ENCODE measurements at places on chromosomes 16 and 17.
A peak's percentile ranks its signal among the peaks of the same experiment; 100 is the strongest.

- no peak for DNase-seq
Measured at GRCh38 chr17:64984851-64985521, 65.7 kb upstream of the LRRC37A3 start.

DNA sequence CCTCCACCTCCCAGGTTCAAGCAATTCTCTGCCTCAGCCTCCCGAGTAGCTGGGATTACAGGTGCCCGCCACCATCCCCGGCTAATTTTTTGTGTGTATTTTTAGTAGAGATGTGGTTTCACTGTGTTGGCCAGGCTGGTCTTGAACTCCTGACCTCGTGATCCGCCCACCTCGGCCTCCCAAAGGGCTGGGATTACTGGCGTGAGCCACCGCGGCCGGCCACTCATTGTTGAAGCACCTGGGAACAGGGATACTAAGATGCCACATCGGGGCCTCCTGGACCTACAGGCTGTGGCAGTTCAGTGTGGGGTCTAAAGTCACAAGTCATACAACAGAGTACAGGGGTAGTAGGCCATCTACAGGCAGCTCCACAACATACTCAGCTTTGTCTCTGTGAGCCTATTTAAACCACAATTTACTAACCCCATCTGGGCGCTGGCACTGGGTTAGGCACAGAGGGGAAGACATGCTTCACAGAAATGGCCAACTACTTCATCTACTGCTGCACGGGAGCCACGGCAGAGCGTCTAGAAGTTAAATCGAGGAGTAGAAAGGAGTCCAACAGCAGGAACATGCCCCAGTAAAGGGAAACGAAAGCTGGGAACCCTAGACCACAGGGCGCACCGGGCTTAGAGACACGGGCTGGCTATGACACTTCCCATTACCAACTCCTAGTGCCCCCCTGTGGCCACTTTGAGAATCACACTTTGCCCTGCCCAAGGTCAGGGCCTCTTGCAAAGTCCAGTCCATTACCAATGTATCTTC lies 4.3 kb downstream of the VAMP2 start:
- peak; percentile 92 for DNase-seq

GRCh38 chr17:77840513-77841165 lies 117.9 kb upstream of the TNRC6C start:
- no peak for DNase-seq

DNA sequence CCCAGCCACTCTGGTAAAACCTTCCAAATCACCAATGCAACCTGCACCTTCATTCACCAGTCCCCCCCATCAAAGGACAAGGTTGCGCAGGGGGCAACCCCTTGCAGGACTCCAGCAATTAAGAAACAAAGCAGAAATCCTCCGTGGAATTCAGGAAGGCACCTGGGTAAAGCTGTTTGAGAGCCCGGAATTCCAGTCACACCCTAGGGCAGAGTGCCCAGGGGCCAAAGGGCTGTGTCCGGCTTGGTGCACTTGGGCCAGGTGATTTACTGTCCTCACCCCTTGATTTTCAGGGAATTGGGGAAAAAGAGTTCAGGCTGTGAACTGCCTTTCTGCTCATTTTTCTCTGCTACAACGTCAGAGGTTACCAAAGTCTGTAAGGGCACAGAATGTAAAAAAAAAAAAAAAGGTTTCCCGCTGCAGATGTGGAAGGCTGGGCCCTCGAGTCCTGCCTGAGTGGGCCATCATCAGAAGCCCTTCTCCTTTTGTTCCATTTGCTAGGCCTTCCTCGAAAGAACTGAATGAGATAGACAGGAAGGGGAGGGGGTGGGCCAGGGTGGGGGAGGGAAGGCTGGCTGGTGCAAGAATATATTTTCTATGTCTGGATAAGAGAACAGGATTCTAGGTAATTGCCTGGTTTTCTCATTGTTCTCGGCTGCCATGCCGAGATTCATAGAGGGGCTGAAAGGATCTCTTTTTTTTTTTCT lies 266.5 kb upstream of the PSMD7 start:
- DNase-seq, result no peak

DNA sequence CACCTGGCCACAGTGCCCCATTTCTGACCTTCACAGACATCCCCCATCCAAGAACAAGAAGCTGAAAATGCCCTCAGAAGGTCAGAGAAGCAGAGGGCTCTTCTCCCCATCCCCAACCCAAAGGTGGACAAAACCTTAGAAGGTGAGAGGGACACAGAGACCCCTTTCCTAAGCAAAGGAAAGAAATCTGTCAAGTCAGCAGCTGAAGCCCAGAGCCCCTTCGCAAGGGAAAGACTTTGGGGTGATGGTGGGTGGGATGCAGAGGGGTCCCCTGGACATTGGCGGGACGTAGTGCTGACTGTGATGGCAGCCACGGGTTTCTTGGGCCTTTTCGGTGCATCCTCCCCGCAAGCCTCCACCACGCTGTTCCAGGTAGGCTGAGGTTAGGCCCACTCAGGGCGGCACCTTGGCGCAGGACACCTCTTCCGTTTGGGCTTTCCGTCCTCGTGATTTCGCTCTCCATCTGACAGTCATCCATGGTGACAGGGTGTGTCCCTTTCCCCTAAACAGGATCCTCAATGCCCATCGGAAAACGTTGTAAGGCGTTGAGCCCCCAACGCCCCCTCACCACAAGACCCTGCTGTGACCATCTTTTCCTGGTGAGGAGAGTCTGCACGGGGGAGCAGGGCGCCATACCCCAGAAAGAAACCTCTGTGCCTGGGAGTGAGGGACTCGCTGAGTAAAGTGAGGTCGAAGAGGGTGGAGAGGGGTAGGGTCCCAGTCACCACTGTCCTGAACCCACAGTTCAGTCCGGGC lies 10.7 kb upstream of the GSDMA start:
- no peak for DNase-seq

GRCh38 chr16:28324235-28324886 lies 32.0 kb downstream of the SBK1 start:
- no peak for DNase-seq

DNA sequence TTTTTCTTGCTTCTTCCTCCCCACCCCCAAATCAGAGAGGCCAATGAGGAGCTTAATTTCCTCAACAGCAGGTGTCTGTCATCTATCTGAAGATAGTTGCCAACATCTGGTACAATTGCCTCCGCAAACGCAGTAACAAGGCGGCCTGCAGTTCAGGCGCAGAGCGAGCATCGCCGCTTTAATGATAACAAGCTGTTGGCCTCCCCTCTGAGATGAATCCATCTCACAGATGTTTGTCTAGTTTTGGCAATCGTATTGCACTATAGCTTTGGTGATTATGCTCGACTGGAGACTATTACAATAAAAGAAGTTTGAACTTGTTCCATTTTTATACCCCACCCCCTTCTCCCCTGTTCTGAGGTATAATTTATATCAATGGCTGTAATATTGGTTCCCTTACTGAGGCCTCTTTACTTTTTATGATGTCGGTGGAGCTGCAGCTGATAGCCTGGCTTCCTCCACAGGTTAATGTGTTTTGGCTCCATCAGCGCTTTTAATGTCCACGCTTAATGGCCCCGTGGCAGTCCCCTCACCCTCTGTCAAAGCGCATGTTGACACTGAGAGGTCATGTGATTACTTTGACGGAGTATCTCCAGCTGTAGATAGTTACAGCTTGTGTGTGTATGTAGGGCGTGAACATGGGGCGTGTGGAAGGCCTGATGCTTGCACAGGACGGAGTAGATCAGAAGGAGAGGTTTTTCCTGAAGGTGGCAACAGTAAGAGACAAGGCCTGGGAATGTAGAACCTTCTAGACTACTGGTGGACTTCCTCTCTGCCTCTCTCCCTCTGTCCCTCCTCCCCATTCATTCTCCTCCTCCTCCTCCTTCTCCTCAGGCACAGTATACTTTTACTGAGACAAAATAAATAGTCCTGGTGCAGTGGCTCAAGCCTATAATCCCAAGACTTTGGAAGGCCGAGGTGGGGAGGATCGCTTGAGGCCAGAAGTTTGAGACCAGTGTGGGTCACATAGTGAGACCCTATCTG lies 164.7 kb downstream of the MSI2 start:
- DNase-seq, result no peak

- no peak for DNase-seq
Measured at GRCh38 chr17:44191941-44192496, 5.2 kb downstream of the TMUB2 start.

- peak; percentile 50 for DNase-seq
Measured at GRCh38 chr16:47916266-47916665, 239.5 kb downstream of the ABCC12 start.

- no peak for DNase-seq
Measured at GRCh38 chr17:12977008-12977751, 40.6 kb downstream of the ELAC2 start.

GRCh38 chr16:83328936-83329335 lies 478.8 kb upstream of the HSBP1 start:
- no peak for DNase-seq

DNA sequence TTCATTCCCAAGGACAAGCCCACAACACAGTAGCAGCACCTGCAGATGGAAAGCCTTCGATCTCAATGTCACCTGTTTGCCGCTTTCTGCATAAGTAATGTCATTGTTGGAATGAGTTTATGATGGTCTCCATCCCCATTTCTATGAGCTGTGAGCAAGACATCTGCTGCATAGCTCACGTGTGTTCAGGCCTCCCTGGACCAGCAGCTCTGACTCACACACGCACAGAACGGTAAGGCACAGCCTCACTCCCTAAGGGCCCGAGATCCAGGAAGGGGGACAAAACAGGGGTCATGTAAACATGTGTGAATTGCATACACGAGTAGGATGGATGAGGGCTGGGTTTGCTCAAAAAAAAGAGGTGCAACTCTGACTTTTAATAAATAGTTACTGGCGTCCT lies 223.1 kb downstream of the SOX9 start:
- DNase-seq, result no peak

DNA sequence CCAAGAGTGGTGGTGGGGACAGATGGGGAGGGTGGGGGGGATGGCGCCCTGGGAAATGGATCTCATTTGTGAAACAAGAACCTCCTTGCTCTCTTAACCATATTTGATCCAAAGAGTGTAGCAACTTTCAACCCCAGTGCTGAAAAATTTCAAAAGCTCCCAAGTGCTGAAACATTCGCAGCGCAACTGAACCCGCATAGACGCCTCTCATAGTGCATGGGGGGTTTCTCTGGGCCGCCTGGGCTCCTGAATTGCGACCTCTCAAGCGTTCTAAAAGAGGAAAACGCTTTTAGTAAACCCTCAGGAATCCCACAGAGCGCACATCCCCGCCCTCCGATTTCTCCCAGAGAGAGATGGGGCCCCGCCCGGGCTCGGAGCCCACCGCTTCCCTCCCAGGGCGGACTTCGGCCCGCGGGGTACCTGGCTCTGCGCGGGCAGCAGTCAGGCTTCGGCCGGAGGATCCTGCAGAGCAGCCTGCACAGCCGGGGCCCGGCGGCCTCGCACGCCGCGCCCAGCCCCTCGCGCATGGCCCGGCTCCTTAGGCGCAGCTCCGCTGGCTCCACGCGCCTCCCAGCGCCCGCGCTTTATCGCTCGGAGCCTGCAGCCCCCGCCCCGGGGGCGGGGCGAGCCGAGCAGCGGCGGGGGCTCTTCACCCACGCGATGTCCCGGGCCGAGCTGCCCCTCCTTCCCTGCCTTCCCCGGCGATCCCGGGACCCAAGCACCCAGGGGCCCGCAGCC lies 7.0 kb downstream of the NOS2 start:
- no peak for DNase-seq

DNA sequence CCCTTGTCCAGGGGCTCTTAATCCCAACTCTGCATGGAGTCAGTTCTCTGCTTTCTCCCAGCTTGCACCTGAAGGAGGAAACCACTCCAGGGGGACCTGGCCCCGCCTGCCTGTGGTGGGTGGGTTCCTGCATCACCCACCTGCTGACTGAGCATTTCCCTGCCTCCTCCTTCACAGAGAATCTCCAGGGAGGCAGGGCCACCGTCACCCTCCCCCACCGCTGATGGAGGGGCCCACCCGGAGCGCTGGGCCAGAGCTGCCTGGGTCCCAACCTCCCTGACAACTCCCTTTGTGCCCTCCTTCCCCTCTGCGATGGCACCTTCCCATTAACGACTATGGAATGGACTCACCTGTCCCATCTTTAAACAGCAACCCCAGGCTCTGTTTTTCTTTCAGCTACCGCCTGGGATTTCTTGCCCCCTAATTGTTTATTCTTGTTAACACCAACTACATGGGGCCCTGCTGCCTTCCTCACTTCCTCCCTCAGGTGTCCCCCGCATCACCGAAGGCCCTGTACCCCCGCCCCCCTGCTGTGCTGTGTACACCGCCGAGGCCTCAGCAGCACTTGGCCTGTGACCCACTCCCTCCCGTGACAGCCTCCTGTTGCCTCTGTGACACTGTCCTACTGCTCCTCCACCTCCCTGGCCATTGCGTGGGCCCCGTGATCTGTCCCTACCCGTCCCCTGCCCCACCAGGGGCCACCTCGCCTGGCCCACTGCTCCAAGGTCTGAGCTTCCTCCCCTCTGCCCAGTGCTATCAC lies 842 bp upstream of the TEDC2 start:
- no peak for DNase-seq

- DNase-seq, result no peak
Measured at GRCh38 chr16:9408297-9408878, 316.9 kb downstream of the HAPSTR1 start.

- no peak for DNase-seq
Measured at GRCh38 chr16:88087517-88087877, 136.3 kb downstream of the BANP start.

GRCh38 chr16:25177512-25177830 lies 39.3 kb upstream of the AQP8 start:
- DNase-seq, result no peak

GRCh38 chr17:72238157-72238673 lies 117.4 kb downstream of the SOX9 start:
- no peak for DNase-seq

- DNase-seq, result no peak
Measured at GRCh38 chr16:474420-475122, 49.1 kb downstream of the RAB11FIP3 start.

GRCh38 chr16:85894266-85894665 lies 4.7 kb upstream of the IRF8 start:
- no peak for DNase-seq

DNA sequence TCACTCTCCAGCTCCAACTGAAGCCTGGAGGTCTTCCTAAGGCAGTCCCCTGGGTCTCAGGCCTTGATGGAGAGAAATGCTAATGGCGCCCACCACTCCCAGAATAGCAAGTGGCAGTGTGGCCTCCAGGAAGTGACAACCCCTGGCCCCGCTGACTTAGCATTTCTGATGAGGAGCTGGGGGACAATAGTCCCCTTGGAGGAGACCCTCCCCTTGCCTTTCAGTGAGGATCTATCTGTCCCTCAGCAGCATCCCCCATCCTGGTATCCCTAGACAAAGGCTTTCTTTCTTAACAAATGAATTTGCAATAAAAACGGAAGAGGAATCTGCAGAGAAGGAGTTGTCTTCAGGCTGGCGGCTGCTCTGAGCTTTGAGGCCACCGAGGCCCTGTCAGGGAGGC lies 68.8 kb downstream of the LITAF start:
- DNase-seq, result no peak

GRCh38 chr16:77705351-77705750 lies 17.0 kb upstream of the NUDT7 start:
- DNase-seq, result no peak

DNA sequence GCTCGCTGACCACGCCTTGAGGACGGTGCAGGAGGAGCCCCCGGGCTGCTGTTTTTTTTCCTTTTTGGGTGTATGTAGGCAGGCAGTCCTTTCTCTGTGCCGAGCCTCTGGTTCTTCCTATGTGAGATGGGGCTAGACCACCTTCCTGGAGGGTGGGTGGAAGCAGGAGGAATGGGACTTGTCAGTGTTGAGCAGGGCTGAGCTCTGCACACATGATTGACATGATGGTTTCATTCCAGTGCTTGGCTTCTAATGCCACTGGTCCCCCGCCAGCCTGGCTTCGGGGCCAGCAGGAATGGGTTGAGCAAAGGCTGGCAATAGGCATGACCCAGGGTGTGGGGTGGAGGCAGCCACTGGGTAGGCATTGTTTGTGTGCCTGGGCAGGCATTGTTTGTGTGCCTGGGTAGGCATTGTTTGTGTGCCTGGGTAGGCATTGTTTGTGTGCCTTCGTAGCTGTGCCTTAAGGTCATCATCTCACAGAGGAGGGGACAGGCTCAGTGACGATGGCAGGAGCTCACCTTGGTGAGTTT lies 14.2 kb upstream of the ADCY7 start:
- no peak for DNase-seq
